ENCODE measurements at places on chromosomes 5 and 9. TPM values are rescaled to one million over a fixed set of nuclear protein-coding genes. Genes with fewer than 3 reads are reported as not detected.

GRCh38 chr5:5044247-5044840 is 95.8 kb upstream of the ADAMTS16 start:
- DNase-seq = no peak

- DNase-seq = no peak
These were observed 523.8 kb downstream of the ELAVL2 start for GRCh38 chr9:23302281-23302680.

GRCh38 chr9:101578378-101578777 is 16.4 kb downstream of the PPP3R2 start:
- no peak for DNase-seq

DNA sequence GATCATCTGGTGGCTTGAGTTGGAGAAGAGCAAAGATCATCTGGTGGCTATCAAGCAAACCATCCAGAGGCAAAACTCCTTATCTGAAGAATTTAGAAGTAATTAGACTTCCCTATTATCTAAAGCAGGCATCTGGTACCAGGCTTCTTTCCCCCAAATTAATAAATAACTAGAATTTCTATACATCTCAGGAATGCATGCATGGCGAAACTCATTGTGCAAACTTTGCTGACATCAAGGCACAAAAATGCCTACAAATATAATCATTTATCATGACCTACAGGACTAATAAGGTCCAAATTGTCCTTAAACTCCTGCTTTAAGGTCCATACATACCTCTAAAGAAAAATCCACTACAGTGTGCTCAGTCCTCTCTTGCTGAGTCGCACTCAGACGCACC is 6.0 kb downstream of the OR13D1 start:
- DNase-seq = no peak

GRCh38 chr9:70015099-70015498 is 28.5 kb upstream of the MAMDC2 start:
- no peak for DNase-seq

- no peak for DNase-seq
These were observed 23.3 kb upstream of the ACO1 start for GRCh38 chr9:32360983-32361673.

- no peak for DNase-seq
These were observed 812.0 kb upstream of the ZNF608 start for GRCh38 chr5:125558466-125558865.

- DNase-seq = no peak
These were observed 641.8 kb downstream of the EFNA5 start for GRCh38 chr5:107028938-107029337.

GRCh38 chr5:135173662-135174290 is 139.7 kb upstream of the PITX1 start:
- DNase-seq = no peak

- DNase-seq = no peak
These were observed 53.9 kb upstream of the PHYKPL start for GRCh38 chr5:178286226-178287090.

The MYOT gene
- not detected for polyA plus RNA-seq

The KIF20A gene
- 25.4 TPM for polyA plus RNA-seq

The ARHGEF28 gene
- 8.8 TPM for polyA plus RNA-seq

All from AG04450 (cell line).